Stimulated activated CD4-positive, alpha-beta T cell treated with anti-CD3 and anti-CD28 coated beads, Interleukin-1b, Interleukin-23, amount 100 ng/mL, for 4 hours (primary cell): ENCODE measurements at places on chromosomes 13 and 19.

GRCh38 chr13:39684531-39685137 is 29.2 kb downstream of the COG6 start:
- no peak for DNase-seq

DNA sequence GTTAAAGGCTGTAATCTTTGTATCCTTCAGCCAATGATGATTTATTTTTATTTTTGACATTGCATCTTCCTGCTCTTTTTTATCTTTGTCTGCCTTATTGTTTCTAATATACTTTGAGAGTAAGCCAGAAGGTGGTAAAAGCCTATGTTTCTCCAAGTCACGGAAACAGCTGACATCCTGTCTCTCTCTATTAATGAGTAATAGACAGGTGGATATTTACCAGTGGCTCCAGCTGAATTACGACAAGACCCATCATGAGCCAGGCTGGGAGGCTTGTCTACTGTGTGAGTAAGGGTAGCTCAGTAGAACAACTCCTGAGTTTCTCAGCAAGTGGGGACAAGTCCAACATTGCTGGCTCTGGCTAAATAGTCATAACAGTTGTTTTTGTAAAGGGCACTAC is 166.6 kb downstream of the NDFIP2 start:
- DNase-seq: no peak

GRCh38 chr13:97125810-97126738 is 96.1 kb upstream of the MBNL2 start:
- no peak for DNase-seq

DNA sequence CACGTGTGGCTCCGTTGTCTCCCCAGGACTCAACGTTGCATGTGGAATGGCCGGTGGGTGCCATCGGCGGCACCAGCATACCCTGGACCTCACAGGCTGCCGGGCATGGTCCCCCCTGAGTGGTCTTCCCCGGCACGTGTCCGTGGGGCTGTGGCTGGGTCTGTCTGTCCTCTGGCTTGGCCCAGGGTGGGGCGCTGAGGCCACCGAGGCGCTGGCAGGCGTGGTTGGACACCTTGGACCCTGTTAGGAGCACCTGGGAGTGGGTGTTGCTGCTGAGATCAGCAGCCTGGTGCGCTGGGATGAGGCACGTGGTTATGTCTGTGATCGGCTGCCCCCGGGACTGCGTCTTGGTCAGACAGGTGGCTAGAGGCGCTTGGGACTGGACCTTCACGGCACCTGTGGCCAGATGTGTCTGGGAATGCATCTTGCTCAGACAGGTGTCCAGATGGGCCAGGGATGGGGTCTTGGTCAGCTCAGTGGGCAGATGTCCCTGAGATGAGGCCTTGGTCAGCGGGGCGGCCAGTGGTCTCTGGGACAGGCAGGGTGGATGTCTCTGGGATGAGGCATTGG is 9.2 kb downstream of the IQCN start:
- no peak for DNase-seq

- no peak for DNase-seq
Observed at GRCh38 chr19:18001777-18002345, 6.1 kb upstream of the ARRDC2 start.

- no peak for DNase-seq
Observed at GRCh38 chr19:1389033-1389940, 5.6 kb downstream of the NDUFS7 start.

GRCh38 chr19:10882108-10882457 is 10.7 kb downstream of the CARM1 start:
- no peak for DNase-seq

- DNase-seq: no peak
Observed at GRCh38 chr19:39415111-39416046, 2.9 kb downstream of the PLEKHG2 start.
